DMS79 treated with DMSO at 0.1 percent for 48 hours (cell line): ENCODE measurements at places on chromosomes 2 and 18.

DNA sequence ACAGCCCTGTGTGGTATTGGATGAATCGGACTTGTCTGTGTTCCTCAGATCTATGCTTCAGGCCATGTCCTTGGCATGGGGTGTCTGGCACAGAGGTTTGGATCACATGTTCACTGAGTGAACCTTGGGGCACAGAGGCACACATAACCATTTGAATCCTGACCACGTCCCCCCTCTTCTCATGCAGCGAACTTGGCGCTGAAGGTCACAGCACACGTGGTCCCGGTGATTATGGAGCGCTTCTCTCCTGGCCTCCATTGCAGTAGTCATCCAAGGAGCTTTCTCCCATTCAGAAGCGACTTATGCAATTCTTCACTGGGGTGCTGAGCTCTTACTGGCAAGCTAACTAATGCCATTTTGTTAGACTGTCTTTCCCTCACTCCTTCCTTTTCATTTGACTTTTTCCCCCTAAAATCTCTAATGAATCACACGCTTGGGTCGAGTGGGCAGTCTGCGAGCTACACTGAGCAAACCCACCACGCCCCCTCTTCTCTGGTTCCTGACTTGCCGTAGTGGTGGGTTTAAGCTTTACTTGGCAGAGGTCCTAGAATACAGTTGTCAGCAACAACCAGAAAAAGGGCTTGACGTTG is 59.4 kb downstream of the KCNG2 start:
- peak; percentile 84 for DNase-seq

DNA sequence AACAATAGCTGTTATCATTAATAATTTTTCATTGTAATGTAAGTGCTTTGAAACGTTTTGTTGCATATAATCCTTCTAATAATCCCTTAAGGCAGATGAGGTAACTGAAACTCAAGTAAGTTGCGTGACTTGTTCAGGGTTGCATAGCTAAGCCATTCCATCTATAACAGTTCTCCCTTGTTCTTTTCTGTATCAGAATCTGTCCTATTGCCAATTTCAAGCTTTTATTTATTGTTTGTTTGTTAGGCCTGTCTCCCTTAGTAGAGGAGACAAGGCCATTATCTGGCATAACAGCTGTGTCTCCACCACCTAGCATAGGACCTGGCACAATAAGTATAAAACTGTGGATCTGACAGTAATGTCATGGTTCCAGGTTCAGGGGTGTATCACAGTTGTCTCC is 19.4 kb downstream of the BABAM2 start:
- no peak for DNase-seq

DNA sequence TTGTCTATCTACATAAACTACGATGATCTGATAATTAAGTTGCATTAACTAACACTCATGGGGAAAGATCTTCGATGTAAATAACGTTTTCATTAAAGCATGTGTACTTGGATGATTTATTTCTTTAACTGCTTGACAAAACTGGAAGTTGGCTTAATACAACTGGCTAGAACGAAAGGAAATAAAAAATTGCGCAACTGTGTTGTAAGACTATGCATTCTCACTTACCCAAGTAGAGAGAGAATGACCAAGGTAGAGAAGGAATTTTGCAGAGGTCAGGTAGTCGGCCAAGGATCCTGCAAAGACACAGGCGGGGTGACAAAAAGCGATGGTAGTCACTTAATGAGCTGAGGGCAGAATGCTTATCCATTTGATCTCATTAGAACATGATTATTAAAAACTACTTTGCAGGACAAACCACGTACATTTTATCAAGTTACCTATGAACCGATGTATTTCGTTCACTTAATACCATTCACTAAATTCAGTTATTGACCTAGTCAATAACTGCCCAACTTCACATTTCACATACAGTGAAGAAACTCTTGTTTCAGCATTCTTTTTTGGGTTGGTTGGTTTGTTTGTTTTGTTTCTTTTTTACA is 900 bp downstream of the SLC40A1 start:
- no peak for DNase-seq

- DNase-seq: no peak
Measured at GRCh38 chr2:23656597-23656973, 270.3 kb downstream of the ATAD2B start.

DNA sequence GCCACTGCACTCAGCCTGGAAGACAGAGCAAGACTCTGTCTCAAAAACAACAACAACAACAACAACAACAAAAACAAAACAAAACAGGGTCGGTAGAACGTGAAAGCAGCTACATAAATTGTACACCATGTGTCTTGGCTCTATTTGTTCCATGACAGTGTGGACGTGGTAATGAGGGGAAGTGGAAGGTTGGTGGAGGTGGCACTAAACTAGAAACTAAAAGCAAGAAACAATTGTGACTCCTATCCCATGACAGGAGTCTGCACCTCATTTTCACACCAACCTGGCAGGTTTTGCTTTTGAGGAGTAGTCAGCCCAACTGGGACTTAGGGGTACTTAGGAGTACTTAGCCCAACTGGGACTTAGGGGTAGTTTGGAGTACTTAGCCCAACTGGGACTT is 62.5 kb upstream of the MRPS9 start:
- no peak for DNase-seq

GRCh38 chr2:70728128-70728527 is 39.9 kb downstream of the ADD2 start:
- DNase-seq: no peak

GRCh38 chr2:30197570-30198192 is 33.7 kb upstream of the LBH start:
- DNase-seq: no peak

DNA sequence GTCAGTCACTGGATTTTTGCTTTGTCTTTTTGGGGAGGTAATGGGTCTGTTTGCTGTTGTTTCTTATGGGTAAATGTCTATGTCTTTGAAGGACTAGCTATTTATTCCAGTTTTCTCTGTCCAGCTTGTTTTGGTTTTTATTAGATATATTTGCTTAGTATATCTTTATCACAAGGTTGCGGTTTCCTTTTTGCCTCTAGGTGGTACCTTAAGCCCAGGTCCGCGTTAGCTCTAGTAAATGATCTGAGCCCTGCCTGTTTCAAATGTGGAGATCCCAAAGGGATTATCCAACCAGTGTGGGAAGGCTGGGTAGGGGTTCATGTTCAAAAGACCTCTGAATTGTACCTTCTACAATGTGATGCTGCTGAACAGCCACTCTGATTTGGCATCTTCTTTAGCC is 114.5 kb downstream of the MYO3B start:
- DNase-seq: no peak

- DNase-seq: no peak
Measured at GRCh38 chr2:209547726-209548125, 123.9 kb downstream of the MAP2 start.

GRCh38 chr18:7084080-7085065 is 33.2 kb downstream of the LAMA1 start:
- DNase-seq: no peak

- no peak for DNase-seq
Measured at GRCh38 chr2:39491653-39492052, 54.6 kb upstream of the MAP4K3 start.

- no peak for DNase-seq
Measured at GRCh38 chr2:55076721-55077120, 26.5 kb upstream of the RTN4 start.

GRCh38 chr2:134718817-134719814 is at the start of gene TMEM163:
Gene TMEM163, minus strand, starts transcription at chr2:134719000.
- no peak for DNase-seq

DNA sequence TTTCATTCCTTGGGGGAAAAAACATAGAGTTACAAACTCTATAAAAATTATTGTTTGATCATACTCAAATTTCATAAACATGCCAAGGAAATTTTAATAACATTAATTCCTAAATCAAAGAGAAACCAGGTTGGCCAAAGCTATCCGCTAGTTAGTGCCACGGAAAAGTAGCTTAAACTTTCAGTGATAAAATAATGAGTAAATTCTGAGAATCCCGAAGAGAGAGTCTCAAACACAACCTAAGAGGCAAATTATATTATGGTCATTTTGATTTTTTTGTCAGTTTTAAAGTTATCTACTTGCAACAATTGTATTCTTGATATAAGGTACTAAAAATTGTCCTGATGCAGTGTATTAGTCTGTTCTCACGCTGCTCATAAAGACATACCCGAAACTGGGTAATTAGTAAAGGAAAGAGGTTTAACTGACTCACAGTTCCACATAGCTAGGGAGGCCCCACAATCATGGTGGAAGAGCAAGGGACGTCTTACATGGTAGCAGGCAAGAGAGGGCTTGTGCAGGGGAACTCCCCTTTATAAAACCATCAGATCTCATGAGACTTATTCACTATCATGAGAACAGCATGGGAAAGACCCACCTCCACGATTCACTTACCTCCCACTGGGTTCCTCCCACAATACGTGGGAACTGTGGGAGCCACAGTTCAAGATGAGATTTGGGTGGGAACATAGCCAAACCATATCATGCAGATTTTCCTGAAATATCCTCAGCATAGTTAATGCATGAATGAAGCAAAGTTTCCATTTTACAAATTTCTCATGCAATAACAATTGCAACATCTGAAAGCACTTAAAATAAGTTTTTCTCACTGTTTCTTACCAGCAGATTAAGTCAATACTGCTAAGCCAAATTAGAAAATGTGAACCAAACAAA is 205.9 kb upstream of the STK17B start:
- no peak for DNase-seq

DNA sequence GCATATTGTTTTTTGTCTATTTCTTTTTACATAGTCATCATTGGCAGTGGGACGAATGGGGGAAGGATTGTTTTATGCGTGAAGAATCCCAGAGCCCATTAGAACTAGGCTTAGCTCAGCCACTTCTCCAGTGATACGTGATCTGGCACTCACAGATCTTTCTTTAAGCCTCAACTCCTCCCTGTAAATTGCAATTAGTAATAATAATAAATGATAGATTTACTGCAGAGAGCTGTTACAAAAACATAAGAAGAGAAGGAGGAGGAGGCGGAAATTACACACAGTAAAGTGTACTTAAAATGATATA is 629.3 kb downstream of the NRXN1 start:
- no peak for DNase-seq

- no peak for DNase-seq
Measured at GRCh38 chr2:164711766-164712138, 90.5 kb upstream of the GRB14 start.
